ENCODE measurements at places on chromosomes 7 and 10.

DNA sequence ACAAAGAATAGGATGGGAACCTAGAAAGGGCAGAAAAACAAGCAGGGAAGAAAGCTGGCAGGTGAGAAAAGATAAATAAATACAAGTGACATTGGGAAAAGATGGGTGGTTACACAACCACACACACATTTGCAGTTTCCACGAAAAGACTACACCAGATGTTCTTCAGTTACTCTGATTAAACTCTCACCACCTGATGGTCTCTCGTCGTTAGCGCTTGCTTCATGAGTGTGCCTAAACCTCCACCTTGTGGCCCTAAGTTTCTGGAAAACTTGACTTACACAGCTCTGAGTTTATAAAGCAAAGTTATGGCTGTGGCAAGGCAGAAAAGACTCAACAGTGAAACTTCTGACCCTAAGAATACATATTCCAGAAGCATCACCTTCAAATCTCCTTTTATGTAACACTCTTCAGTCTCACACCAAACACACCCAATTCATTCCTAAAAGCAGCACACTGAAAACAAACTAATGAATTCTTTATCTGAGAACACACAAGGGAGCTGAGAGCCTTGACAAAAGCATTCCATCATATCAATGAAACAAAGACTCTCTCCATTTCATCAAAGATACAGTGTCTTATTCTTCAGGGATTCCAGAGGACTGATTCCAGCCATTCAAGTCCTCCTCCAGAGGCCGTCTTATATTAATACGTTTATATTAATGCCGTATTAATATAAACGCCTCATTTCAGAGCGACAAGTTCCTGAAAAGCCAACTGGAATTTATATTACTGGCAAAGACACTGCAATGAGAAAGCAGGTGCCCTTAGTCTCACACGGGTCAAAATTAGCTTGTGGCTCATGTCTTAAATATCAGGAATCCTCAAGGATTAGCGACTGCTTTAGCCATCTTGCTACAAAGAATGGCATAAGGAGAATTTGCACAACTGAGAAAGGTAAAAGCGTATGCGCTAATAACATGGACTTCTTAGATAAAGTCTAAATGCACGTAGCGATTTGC lies 77.6 kb downstream of the RNF216 start:
- no peak for DNase-seq

GRCh38 chr7:100413889-100414288 lies 14.6 kb downstream of the ZCWPW1 start:
- DNase-seq, result no peak

DNA sequence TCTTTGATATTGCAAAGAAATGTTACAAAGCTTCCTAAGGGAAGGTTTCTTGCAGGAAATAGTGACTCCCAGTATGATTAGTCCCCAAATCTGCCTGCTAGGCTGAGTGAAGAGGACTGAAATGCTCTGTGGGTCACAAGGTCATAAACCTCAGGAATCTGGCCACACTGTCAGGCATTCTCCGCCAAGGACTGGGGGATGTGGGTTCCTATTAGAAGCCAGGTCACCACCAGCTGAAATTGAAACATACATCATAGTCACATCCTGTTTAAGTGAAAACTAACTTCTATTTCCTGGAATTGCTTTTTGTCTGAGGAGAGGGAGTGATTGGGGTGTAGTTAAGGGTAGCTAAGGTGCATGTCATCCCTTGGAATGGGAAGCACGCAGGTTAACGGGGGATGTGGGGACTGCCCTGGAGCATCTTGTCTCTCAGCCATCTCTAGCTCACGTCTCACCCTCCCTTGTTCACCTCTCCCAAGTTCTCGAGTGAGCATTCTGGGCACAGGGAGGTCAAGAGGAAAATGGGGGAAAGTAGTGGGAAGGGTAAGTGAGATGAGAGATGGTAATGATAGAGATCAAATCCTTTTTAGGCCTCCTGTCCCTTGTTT lies 12.0 kb upstream of the GSAP start:
- no peak for DNase-seq

GRCh38 chr10:25805986-25806385 lies 128.0 kb upstream of the MYO3A start:
- DNase-seq, result no peak

DNA sequence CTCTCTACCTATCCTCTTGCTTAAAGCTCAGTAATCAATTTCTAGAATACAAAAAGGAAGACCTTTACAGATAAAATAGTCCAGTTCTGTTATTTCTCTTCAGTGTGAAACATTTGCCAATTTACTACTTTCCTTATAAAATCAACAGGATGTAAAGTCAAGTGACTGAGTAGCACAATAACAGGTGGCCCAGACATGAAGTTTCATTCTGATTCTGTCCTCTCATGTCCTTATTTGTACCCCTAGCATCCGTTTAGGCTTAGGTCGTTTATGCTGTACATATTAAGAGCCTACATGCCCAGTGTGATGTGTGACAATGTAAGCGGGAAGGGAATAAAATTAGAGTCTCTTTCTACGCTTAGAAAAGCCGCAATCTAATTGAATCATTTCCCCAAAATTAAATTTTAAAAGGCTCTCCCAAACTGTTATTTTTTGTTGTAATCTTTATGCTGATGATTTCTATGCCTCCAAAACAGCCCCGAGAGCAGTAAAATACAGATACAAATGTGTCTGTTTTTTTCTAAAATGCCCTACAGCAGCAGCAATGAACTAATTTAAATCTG lies 29.1 kb downstream of the EPC1 start:
- DNase-seq, result no peak

GRCh38 chr7:140242057-140243031 lies 65.6 kb upstream of the KDM7A start:
- no peak for DNase-seq

- DNase-seq, result no peak
Measured at GRCh38 chr10:105171945-105172344, 530.9 kb downstream of the SORCS3 start.

DNA sequence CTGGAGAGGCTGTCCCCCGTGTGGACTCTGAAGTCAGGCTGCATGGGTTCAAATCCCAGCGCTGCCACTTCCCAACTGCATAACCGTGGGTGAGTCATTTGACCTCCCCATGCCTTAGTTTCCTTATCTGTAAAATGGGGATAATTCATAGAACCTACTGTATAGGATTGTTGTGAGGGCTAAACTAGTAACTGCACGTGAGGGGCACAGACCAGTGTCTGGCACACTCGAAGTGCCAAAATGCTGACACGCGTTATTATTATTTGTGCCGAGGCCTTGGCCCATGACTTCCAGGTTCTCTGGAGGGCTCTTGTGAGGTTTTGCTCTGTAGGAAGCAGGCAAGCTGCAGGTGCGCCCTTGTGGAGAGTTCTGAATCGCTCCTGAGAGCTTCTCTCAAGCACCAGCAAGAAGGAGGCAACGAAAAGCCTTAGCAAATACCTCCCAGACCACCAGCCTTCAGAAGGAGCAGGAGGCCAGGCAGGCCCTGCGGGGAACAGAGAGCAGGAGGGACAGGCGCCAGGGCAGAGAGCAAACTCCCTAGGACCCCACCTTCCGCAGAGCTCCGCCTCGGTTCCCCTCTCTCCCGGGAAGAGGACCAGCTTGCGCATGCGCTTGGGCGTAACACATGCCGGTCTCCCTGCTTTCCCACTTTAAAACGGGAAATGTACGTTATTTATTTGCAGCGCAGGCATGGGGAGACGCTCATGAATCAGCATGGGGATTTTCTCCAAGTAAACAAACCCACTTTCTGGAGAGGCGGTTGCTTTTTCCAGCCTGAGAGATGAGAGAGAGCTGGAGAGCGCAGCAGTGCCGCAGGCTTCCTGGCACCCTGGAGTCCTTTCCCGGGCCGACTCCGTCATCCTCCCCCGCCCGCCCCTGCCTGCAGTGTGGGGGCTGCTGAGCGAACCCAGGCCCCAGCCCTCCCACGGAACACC lies 39.6 kb downstream of the SORCS3 start:
- no peak for DNase-seq

DNA sequence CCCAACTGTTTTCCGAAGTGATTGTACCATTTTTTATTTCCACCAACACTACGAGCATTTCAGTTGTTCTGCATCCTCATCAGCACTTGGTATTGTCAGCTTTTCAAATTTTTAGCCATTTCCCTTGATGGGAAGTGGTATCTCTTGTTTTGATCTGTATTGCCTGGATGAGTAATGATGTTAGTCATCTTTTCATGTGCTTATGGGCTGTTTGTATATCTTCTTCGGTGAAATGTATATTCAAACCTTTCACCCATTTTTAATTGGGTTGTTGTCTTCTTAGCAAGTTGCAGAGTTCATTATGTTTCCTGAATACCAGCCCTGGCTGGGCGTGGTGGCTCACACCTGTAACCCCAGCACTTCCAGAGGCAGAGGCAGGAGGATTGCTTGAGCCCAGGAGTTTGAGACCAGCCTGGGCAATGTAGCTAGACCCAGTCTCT lies 22.1 kb downstream of the CLIP2 start:
- no peak for DNase-seq

- no peak for DNase-seq
Measured at GRCh38 chr10:26743091-26743490, 45.6 kb downstream of the PDSS1 start.

DNA sequence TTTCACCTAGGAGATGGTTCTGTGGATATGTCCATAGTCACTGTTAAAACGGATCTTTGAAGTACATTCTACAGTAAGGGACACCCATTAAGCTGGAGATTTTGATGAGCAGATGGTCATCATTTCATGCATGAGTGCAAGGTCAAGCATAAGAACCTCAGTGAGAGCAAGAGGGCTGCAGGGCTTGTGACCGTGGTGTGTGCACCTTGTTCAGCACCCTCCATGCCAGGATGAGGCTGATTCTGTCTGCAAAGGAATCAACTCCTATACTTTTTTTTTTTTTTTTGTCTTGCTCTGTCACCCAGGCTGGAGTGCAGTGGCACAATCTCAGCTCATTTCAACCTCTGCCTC lies 17.6 kb downstream of the PDSS1 start:
- no peak for DNase-seq

- no peak for DNase-seq
Measured at GRCh38 chr10:118256825-118257570, 85.1 kb downstream of the FAM204A start.

DNA sequence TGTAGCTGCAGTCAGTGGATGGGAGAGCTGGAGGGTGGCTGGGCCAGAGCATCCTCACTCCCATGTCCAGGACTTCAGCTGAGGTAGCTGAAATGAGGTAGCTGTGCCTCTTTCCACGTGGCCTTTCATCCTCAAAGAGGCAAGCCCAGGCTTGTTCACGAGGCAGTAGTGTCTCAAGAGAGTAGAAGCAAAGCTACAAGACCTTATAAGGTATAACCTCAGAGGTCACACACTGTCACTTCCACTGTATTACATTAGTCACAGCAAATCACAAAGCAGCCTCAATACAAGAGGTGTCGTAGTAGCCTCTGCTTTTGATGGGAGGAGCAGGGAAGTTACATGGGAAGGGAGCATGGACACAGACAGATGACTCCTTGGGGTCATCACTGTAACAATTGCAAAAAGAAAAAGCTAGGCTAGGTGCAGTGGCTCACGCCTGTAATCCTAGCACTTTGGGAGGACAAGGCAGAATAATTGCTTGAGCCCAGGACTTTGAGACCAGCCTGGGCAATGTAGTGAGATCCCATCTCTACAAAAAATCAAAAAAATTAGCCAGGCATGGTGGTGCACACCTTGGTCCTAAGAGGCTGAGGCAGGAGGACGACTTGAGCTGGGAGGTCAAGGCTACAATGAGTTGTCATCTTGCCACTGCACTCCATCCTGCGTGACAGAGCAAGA lies 97.5 kb downstream of the SKIDA1 start:
- DNase-seq, result no peak

DNA sequence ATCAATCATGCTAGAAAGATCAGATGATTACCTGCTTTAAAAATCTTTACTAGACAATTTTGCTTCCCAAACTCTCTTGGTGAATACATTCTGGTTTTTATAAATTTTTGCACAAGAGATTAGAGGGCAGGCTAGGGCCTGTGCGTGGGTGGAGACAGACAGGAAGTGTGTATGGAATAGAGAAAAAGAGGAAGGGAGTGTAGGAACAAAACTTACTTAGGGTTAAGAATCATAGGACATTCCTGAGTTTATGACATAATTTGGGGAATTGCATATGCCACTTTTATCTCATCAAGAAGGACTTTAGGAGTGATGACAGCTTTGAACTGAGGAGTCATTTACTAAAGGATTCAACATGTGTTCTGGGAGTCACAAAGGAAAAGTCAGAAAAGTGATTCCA lies 31.3 kb downstream of the LAMB1 start:
- DNase-seq, result no peak

- DNase-seq, result no peak
Measured at GRCh38 chr10:119100434-119101238, 3.3 kb upstream of the DENND10 start.

DNA sequence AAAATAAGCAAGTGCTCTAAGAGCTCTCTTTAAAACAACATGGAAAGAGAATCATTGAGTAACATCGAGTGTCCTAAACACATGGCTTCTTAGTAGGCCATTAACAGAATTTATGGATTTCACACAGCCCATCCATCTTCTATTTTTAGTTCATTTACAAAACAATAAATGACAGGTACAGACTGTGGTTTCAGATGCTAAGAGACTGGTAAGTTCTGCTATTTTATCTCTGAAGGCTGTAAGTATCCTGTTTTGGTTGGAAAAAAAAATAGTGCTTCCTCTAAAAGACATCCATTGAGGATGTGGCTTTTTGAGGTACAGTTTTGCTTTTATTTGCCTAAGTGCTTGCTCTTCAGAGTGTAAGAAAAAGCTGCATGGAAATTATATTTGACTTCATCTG lies 27.4 kb upstream of the GNAI1 start:
- no peak for DNase-seq

GRCh38 chr10:131162866-131163843 lies 148.4 kb downstream of the TCERG1L start:
- DNase-seq, result no peak

- DNase-seq, result no peak
Measured at GRCh38 chr10:106997721-106998120, 166.8 kb downstream of the SORCS1 start.

DNA sequence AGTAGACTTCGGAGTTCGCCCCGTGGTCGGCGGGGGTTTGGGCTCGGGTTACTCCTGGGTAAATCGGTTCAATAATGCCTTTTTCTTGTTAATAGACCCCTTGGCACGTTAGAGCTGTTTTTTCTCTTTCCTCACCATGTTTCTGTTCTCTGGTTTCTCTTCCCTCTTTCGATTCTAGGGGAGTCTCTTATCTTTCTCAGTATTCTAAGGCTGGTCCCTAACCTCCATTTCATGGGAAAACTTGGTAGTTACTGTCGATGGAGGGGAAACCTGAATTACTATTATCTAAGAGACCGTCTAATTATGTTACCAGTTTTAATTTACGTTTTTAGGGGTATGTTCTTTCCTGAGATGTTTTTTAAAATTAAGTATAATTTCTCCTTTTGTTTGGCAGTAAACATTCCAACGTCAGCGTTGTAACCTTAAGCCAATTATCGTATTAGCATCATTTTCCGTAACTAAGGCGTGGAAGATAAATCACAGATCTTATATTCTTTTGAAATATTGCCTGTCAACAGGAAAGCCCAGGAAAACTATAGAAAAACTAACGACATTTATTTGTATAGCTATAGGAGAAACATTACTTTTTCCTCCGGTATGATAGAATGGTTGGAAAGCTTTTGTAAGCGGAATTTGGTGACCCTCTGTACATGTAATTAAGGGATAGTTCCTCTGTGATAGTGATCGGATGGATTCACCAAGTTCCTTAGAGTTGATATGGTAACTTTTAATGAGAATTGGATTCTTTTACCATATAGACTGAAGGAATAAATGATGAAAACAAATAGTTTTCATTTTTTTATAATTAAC lies 847 bp downstream of the BTAF1 start:
- no peak for DNase-seq

- DNase-seq, result no peak
Measured at GRCh38 chr7:50621973-50622490, 56.8 kb upstream of the DDC start.

All from activated effector memory CD4-positive, alpha-beta T cell treated with Interleukin-2 at 50 U/mL for 16 hours (primary cell).